ENCODE measurements at places on chromosomes 11 and 22.

DNA sequence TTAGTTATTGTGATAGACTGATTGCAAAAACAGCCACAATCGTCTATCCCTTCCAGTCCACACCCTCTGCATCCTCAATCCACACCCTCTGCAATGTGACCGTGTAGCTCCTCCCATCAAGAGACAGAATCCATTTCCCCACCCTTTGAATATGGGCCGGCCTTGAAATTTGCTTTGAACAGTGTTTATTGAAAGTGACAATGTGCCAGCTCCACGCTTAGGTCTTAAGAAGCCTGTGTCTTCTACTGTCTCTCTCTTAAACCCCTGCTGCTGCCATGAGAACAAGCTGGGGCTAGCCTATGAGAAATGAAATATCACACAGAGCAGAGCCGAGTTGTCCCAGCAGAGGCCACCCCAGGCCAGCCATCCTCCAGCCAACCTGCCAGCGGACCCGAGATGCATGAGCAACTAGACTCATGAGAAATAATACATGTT is 22.3 kb upstream of the MICAL2 start:
- peak; percentile 86 for DNase-seq

DNA sequence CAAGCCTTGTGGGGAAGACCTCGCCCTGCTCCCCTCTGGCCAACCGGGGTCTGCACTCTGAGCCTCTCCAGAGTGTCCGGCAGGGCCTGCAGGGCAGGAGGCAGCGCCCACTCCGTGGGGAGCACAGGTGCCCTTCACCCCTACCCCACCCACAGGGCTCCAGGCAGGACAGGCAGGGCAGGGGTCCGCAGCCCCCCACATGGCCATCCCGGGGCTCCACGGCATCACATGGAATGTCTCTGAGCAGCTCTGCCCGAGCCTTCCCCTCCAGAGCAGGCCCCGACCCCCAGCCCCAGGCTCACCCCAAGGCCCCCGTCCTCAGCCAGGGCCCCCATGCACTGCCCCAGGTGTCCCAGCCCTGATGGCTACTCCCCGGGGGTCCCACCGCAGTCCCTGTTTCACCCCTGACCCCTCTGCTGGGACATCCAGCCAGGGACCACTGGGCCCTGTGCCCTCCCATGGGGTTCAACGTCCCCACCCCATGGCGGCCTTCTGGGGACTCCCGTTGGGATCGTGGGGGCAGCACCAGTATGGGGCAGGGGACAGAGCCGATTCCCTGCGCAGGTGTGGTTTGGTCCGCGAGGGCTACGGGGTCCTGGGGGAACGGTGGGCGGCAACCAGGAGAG is 77.7 kb downstream of the BRD1 start:
- DNase-seq, result no peak

GRCh38 chr11:46450846-46451477 is 59.4 kb upstream of the CHRM4 start:
- no peak for DNase-seq

DNA sequence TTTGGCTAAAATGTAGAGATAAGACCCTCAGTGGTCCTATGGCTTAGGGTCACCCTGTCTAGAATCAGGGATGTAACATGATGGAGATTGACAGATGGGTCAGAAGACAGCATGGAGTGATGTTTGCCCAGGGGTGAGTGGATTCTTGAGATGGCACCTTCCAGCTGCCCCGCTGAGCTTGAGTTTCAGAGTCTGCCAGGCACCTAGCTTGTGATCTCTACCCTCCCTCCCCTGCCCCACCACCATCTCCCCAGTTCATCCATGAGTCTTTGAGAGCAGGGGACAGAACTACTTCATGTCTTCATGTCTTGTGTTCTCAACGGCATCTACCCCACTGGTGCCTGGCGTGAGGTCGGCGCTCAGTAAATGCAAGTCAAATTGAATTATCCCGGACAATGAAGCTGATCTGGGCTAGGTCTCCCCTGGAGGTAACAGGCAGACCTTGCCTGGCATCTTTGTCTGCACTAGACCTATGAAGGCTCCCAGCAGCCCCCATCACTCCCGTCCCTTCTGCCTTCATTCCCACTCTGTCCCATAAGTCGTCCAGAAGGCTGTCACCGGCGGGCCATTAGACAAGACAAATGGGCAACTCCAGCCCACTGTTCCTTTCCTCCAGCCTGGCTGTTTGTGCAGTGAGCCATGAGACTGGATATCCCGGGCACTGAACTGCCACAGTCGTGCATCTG is 239.2 kb upstream of the TBCEL start:
- no peak for DNase-seq

DNA sequence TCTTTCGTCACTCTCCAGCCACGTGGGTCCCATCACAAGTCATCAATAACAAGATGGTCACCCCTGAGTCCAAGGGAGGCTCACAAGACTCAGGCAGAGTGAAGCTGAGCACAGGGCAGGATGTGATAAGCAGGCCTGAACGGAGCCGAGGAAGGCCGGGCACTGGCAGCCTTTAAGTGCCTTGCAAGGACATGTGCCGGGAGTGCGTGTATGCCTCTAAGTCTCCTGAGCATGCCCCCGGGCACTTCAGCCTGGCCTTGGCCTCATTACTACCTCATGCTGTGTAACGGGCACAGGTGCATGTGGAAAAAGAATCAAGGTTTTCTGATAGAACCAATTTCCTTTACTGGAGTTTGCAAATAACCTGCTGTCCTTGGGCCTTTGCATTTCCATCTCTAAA is 55.8 kb downstream of the UBASH3B start:
- DNase-seq, result no peak

GRCh38 chr11:17602105-17603001 is 55.3 kb downstream of the OTOG start:
- no peak for DNase-seq

DNA sequence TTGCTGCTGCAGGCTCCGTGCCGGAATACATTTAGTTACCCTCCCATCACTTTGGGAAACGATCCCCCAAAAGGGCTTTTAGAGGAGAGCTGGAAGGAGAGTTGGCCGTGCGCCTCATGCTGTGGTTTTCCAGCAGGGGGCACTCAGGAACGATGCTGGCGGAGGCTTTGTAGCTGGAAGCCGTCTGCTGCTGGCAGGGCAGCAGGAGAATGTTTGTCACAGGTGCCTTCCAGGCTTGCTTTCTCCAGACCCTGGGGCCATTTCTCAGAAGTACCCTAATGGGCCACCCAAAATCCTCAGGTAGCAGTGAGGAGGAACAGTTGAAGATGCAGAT is 30.0 kb upstream of the CABP7 start:
- DNase-seq, result peak; percentile 61

DNA sequence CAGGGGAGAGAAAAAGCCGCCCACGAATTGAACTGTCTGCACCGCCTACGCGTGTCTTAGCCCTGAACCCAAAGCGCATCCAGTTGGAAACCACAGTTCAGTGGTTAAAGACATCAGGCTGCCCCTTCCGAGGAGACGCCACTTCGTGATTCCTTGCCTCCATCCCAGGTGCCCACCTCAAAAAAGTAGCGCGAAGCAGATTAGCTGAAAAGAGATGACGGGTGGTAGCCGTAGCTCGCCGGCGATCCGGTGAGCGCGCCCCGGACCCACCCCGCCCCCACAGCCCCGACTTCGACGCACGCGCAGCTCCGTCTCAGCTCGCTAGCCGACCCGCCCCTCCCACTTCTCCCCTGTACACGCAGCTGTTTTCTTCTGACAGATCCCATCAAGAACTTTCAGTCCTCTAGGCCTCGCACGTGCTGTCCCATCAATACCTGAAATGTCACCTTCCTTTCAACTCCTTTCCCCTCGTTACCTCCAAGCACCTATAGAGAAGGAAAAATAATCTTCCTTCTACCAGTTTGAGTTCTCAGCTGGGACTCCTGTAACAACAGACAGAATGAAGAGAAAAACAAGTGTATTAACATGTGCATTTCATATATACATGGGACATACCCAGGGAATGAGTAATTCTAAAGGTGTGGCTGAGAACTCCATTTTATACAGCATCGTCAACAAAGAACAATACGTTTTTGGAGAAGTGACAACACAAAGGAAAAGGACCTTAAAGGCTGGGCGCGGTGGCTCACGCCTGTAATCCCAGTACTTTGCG is 49.5 kb downstream of the OR4D9 start:
- peak; percentile 89 for DNase-seq

GRCh38 chr22:22201185-22201929 is 43.2 kb upstream of the VPREB1 start:
- no peak for DNase-seq

All from astrocyte of the spinal cord (primary cell).